Neural progenitor cell (in vitro differentiated cells): ENCODE measurements at places on chromosomes 7 and 10.
A peak's percentile ranks its signal among the peaks of the same experiment; 100 is the strongest.

DNA sequence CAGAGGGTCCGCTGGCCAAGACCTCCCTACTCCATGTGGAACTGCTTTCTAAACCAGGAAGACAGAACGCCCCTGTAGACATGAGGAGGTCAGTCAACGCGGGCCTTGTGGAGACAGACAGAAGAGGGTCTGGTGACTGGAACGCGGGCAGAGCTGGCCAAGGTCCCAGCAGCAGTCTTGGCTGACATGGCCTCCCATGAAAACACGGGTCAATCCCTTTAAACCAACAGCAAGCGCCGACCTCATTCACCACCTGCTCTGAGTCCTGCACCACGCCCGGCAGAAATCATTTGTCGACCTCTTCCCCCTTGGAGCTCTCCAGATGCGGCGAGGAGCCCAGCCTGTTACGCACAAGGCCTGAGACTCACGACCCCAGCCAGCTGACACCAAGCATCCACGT lies 78.5 kb downstream of the ZRANB1 start:
- DNase-seq: no peak

DNA sequence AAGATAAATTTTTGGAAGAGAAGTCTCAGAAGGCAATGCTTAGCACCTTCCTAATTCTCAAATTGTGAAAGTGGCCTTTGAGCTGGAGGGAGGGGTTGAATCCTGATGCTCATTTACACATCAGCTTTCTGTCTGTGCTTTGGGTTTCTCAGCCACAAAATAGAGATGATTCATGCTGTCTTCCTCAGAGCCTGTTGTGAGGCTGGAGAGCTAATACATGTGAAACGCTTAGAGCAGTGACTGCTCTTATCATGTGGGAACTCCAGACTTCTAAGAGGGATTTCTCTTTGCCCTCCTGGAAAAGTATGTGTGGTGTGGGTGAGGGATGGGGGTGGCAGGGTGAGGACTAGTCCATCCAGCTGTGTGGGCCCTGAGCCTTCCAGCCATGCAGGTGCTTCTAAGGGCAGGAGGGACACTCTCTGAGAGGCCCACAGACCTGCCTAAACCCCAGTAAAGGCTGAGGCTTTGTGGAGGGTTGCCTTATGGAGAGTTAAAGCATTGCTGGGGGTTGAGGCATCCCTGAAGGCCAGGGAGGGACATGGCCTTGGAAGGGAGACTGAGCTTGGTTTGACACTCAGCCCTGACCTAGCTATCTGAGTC lies 4.8 kb upstream of the EVX1 start:
- no peak for DNase-seq

GRCh38 chr10:72315611-72316385 lies 38.9 kb downstream of the DNAJB12 start:
- DNase-seq: no peak

GRCh38 chr7:156610130-156610529 lies 30.4 kb upstream of the RNF32 start:
- no peak for DNase-seq

- DNase-seq: no peak
Measured at GRCh38 chr7:3021825-3022224, 21.8 kb downstream of the CARD11 start.

GRCh38 chr10:22253580-22253882 lies 35.7 kb upstream of the EBLN1 start:
- peak; percentile 72 for DNase-seq
